ENCODE measurements at places on chromosomes 11 and 22.

GRCh38 chr22:47902646-47903180, 1140.3 kb downstream of the TBC1D22A start:
- no peak for DNase-seq

DNA sequence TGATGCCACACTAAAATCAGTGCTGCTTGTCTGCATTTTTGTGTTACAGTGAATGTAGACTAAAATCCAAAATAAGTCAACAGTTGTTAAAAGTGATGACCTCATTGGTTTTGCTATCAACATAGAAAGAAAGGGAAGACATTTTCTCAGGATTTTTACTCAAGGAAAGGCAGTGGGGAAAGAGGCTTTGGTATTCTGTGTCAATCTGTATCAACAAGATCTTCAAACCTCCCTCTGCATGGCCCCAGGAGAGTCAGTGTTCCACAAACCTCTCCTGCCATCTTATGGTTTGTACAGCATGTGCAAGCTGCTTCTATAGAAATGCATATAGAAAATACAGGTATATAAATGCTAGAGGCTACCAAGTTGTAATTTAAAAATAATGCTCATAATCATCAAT, 13.8 kb upstream of the OR51M1 start:
- no peak for DNase-seq

- DNase-seq: no peak
These were observed 414 bp downstream of the JOSD1 start for GRCh38 chr22:38700270-38700788.

- no peak for DNase-seq
These were observed 114.0 kb downstream of the ABTB2 start for GRCh38 chr11:34243600-34244464.

DNA sequence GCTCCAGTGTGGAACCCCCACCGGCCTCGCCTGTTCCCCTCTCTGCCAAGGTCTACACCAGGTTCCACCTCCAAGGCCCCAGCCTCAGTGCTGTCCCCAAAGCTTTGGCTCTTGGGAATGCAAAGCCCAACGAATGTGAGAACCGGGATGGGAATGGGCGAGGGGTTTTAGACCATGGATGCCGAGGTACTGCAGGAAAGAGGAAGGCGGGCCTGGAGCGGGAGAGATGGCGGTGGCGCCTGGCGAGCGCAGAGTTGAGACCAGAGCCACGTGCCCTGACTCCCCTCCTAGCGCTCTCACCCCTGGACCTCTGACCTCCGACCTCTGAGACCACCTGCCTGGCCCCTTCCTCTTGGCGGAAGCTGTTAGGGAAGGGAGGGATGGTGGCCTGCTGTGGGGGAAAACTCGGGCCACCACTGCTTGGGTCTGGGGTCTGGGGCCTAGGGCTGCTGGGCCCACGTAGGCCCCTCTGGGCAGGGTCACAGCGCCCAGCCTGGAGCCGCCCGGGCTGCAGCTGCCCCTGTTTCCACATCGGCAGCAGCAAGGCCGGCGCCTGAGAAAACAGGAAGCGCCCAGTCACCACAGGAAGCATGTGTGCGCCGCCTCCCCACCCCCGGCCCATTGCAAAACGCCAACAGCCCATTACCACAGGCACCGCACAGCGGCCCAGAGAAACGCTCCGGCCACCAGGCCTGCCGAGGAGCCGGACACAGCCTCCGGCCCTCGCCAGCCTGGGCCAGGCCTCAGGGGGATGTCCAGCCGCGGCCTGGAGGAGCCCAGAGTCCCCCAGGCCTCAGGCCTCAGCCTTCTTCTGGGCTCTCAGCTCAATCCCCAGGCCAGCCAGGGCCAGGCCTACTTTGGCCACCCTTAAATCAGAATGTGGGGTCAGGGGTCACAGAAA, 13.8 kb upstream of the SLC39A13 start:
- DNase-seq: no peak

- DNase-seq: peak; percentile 45
These were observed 73.4 kb upstream of the YWHAH start for GRCh38 chr22:31870890-31871289.

GRCh38 chr22:42881982-42882656, 25.0 kb upstream of the ARFGAP3 start:
- no peak for DNase-seq

DNA sequence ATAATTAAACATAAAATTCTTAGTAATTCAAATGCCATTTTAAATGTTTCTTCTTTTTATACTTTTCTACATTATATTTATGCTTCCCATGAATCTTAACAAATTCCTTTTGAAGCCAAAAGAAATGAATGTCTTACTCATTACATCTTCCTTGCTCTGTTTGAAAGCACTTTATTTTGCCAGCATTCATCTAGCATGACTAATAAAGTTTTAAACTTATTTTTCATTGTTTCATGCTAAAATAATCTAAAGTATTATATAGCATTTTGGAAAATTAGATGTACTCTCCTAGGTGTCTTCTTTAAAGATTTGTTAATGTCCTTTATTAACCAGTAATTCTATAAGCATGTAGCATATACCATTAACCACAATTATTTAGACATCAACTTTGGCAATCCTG, 9.7 kb upstream of the PIWIL4 start:
- no peak for DNase-seq

DNA sequence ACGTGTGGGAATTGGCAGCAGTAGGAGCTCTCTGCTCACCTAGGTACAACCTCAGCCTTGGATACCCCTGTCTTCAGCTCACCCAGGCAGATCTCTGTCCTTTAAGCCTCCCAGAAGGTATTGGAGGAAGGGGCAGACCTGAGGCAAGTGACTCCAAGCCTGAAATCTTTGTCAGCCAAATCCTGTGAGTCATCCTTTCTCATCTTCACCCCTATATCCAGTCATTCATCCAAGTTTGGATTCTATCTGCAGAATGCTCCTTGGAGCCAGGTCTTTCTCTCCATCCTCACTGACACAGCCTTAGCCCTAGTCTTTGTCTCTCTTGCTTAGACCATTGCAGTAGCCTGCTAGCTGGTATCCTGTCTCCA, 10.4 kb upstream of the THY1 start:
- no peak for DNase-seq

- no peak for DNase-seq
These were observed 66.2 kb downstream of the SC5D start for GRCh38 chr11:121358760-121359159.

GRCh38 chr11:128981254-128981653, 38.6 kb upstream of the TP53AIP1 start:
- DNase-seq: no peak

- no peak for DNase-seq
These were observed 82.9 kb downstream of the MYO18B start for GRCh38 chr22:25824828-25825423.

- DNase-seq: no peak
These were observed 23.8 kb upstream of the SLC22A12 start for GRCh38 chr11:64566915-64567891.

- DNase-seq: no peak
These were observed 16.6 kb downstream of the OR10D3 start for GRCh38 chr11:124199702-124200101.

DNA sequence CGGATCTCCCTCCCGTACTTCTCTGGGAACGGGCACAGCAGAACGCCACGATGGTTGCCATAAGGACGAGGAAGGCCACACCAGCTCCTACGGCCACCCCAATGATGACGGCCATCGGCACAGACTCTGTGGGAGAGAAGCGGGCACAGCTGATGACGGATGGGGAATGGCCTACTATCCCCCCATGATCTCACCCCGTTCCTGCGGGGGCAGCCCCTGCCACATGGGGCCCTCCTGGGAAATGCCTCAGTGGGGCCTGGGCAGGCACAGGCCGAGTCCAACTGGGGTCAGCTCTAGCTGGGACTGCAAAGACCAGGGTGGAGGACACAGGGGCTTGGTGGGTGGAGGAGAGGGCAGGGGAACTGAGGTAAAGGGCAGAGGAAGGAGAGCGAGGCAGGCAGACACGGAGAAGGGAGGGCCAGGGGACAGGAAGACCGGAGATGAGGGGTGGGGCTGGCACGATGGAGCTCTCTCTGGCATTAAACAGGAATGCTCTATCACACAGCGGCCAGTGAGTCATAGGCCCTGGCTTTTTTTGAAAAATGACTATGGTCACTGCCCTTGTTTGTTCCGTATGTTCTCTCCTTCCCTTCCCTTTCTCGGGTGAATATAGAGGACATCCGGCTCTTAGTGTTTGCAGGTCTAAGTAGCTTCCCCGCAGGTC, 76.0 kb downstream of the ST3GAL4 start:
- no peak for DNase-seq

DNA sequence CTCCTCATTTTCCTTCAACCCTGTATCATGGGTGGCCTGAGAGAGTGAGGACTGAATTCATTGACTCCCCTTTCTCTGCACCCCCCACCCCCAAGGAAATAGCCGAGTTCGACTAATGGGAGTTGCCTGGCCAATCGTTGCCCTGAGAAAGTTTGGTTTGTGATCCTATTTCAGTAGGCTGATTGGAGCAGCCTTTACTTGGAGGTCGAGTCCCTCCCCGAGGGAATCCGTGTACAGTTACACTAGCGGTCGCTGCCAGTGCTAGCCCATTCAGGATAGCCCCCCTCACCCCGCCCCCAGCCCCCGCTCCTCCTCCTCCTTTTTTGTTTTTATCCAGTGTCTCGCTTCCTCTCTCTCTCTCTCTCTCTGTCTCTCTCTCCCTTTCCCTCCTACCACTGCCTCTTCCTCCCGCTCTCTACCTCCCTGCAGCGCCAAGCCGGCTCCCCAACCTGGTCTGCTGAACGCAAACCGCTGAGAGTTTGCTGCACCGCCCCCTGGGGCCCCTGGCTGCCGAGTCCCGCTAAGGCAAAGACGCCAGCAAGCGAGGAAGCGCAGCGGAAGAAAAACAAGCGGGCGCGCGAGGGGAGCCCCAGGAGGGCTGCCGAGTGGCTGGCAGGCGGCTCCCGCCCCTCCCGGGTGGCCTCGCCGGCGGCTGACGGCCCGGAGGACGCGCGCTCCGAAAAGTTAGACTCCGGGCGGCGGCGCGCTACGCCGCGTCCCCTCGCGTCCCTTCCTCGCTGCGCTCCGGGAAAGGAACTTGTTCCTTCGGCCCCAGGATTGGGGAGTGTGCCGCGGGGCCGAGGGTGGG, at the start of gene GRAMD1B:
TSS of gene GRAMD1B (plus strand) at position 357 of the 808 bp plus-strand sequence. CDS start 524 bp downstream, outside the sequence.
- no peak for DNase-seq

- DNase-seq: peak; percentile 9
These were observed 47.7 kb upstream of the DBX1 start for GRCh38 chr11:20207781-20208621.
